H1 (cell line): ENCODE measurements at places on chromosomes 7 and 10. TPM values are rescaled to one million over a fixed set of nuclear protein-coding genes. Genes with fewer than 3 reads are reported as not detected.
A peak's percentile ranks its signal among the peaks of the same experiment; 100 is the strongest.

The MMP21 gene
- not detected in 2 replicates for total RNA-seq

The DPP6 gene
- total RNA-seq: 6.8 and 8.5 TPM in 2 replicates

The ERVW-1 gene
- total RNA-seq: not detected in 2 replicates

The ASZ1 gene
- total RNA-seq: not detected in 2 replicates

The FGFR2 gene
- total RNA-seq: 81.2 and 81.6 TPM in 2 replicates

The LRRN3 gene
- 0.19 and 0.20 TPM in 2 replicates for total RNA-seq

The CALML3 gene
- not detected in 2 replicates for total RNA-seq

- no peaks in the 10 kb centered on the region for H3K36me3 ChIP-seq
- no peak overlapping the region for H3K27ac ChIP-seq
- H3K4me1 ChIP-seq: no peaks in the 10 kb centered on the region
- no peak for DNase-seq
- H3K27me3 ChIP-seq: no peaks in the 10 kb centered on the region
Measured at GRCh38 chr7:36726311-36726710, 2.0 kb upstream of the AOAH start.

DNA sequence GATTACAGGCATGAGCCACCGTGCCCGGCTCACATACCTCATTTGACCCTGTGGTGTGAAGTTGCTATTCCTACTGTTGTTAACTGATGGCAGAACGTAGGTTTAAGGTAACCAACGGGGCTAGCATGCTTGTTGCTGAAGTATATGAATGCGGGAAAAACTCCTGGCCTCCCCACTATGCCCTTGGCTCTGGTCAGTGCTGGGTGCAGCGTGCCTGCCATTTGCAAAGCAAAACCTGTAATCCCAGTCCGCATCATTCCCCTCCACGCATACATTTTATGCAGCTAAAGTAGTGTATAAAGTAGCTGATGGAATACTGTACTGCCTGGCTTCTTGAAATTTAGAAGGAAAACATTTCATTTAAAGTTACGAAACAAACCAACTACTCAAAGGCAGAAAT, 273.3 kb downstream of the SDK1 start:
- H3K36me3 ChIP-seq: peaks cover 3% of the 10 kb centered on the region; the same call in 1 of the 2 replicates
- H3K27me3 ChIP-seq: no peaks in the 10 kb centered on the region
- H3K4me1 ChIP-seq: peaks cover 4% of the 10 kb centered on the region
- no peak for DNase-seq
- H3K4me3 ChIP-seq: no peak overlapping the region

- H3K36me3 ChIP-seq: no peaks in the 10 kb centered on the region
- no peaks in the 10 kb centered on the region for H3K27me3 ChIP-seq
- peaks cover 14% of the 10 kb centered on the region; the same call in 1 of the 2 replicates for H3K4me1 ChIP-seq
- peak; percentile 58 for DNase-seq
Measured at GRCh38 chr10:110354322-110354766, 49.6 kb upstream of the SMNDC1 start.

- H3K4me3 ChIP-seq: no peak overlapping the region
- no peaks in the 10 kb centered on the region for H3K27me3 ChIP-seq
- no peak overlapping the region for H3K27ac ChIP-seq
- DNase-seq: no peak
- no peaks in the 10 kb centered on the region for H3K36me3 ChIP-seq
Measured at GRCh38 chr10:6892864-6893263, 312.8 kb upstream of the PRKCQ start.

GRCh38 chr7:119086026-119086425, 861.5 kb downstream of the ANKRD7 start:
- H3K4me1 ChIP-seq: no peaks in the 10 kb centered on the region
- H3K36me3 ChIP-seq: no peaks in the 10 kb centered on the region
- H3K27me3 ChIP-seq: no peaks in the 10 kb centered on the region
- no peak overlapping the region for H3K4me3 ChIP-seq

- no peaks in the 10 kb centered on the region for H3K36me3 ChIP-seq
- H3K4me1 ChIP-seq: no peaks in the 10 kb centered on the region
- H3K4me3 ChIP-seq: no peak overlapping the region
- DNase-seq: no peak
- no peaks in the 10 kb centered on the region for H3K27me3 ChIP-seq
- H3K27ac ChIP-seq: no peak overlapping the region
Measured at GRCh38 chr10:5089865-5090264, 4.3 kb upstream of the AKR1C3 start.

DNA sequence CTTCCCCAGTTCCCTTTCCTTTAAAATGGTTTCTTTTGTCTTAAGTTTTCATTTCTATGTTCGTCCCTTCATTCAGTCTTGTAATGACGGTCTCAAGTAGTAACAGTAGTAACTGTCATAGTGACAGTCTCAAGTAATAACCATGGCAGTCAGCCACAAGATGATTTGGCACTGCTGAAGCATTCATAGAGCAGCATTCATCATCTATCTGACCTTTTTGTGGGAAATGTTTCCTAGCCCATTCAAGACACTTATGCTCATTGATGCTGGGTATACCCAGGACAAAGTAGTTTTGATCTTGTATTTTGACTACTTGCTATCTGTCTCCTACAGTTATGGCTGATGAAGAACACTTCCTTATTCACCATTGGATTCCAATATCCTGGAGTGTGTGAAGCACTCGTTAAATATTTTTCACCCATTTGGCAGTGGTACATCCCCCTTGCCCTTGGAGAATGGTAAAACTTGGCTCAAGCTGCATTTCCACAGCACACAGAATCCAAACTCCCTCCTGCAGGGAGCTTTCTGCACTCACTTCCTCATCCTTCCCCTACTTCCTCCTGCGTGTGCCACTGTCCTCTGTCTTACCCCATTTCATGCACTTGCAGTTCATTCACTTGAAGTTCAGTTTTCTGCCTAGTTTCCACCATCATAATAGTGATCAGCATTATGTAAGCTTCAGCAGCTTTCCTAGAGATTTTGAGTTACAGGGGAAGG, 19.0 kb downstream of the GIMAP4 start:
- H3K4me1 ChIP-seq: no peaks in the 10 kb centered on the region
- H3K4me3 ChIP-seq: no peak overlapping the region
- H3K27ac ChIP-seq: no peak overlapping the region
- no peaks in the 10 kb centered on the region; the same call in 1 of the 2 replicates for H3K27me3 ChIP-seq

- no peak overlapping the region for H3K27ac ChIP-seq
- no peaks in the 10 kb centered on the region for H3K4me1 ChIP-seq
- DNase-seq: peak; percentile 94
- peak overlapping the region; percentile 69 for H3K4me3 ChIP-seq
Measured at GRCh38 chr10:108911814-108912541, 1011.3 kb downstream of the XPNPEP1 start.

DNA sequence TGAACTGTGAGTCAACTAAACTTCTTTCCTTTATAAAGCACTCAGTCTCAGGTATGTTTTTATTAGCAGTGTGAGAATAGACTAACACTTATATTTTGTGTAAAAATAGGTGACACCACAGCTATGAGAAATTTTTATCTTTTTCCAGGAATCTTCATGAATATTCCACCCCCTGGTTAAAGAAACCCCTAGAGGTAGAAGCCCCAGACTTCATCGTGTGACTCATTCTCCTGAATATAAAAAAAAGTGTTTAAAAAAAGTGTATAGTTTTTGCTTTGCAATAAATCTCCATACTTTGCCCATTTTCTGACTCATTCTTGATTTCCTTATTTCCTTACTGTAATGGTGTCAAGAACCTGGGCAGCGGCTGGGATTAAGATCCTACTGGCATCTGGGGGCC, 667.6 kb upstream of the CELF2 start:
- no peaks in the 10 kb centered on the region for H3K36me3 ChIP-seq
- H3K27ac ChIP-seq: no peak overlapping the region
- H3K4me3 ChIP-seq: no peak overlapping the region
- no peak for DNase-seq

- DNase-seq: no peak
- H3K27ac ChIP-seq: no peak overlapping the region
- no peaks in the 10 kb centered on the region for H3K36me3 ChIP-seq
- H3K4me3 ChIP-seq: no peak overlapping the region
Measured at GRCh38 chr7:98758157-98758556, 111.7 kb downstream of the TMEM130 start.

GRCh38 chr7:65840446-65840845, 32.4 kb upstream of the VKORC1L1 start:
- no peak overlapping the region for H3K4me3 ChIP-seq
- H3K27ac ChIP-seq: no peak overlapping the region; the same call in 1 of the 2 replicates
- no peaks in the 10 kb centered on the region for H3K4me1 ChIP-seq
- no peaks in the 10 kb centered on the region for H3K36me3 ChIP-seq

- H3K27ac ChIP-seq: no peak overlapping the region
- no peaks in the 10 kb centered on the region for H3K4me1 ChIP-seq
- no peaks in the 10 kb centered on the region for H3K36me3 ChIP-seq
- DNase-seq: no peak
Measured at GRCh38 chr7:70142247-70142932, 544.1 kb downstream of the AUTS2 start.

DNA sequence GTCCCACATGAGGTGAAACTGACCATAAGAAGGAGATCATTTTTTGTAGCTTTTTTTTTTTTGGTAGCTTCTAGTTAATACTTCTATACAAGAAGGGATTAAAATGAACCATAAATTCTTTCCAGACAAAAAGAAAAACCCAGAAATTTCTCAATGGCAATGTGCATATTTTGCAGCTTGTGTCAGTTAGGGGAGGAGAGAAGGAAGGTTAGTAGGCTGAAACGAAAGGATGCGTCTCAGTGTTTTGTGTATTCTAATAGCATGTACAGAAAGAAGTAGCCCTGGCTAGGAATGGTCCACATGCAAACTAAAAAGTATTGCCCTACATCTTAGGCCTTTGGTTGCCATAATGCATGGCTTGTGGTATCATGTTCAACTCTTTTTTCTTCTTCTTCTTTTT, 90.6 kb downstream of the CACNB2 start:
- H3K27me3 ChIP-seq: no peaks in the 10 kb centered on the region
- peaks cover 2% of the 10 kb centered on the region; the same call in 1 of the 2 replicates for H3K4me1 ChIP-seq
- H3K27ac ChIP-seq: no peak overlapping the region
- H3K4me3 ChIP-seq: no peak overlapping the region
- no peaks in the 10 kb centered on the region for H3K36me3 ChIP-seq

GRCh38 chr7:140714331-140715040, 18.0 kb downstream of the NDUFB2 start:
- no peak overlapping the region for H3K4me3 ChIP-seq
- H3K4me1 ChIP-seq: no peaks in the 10 kb centered on the region
- H3K27me3 ChIP-seq: no peaks in the 10 kb centered on the region

DNA sequence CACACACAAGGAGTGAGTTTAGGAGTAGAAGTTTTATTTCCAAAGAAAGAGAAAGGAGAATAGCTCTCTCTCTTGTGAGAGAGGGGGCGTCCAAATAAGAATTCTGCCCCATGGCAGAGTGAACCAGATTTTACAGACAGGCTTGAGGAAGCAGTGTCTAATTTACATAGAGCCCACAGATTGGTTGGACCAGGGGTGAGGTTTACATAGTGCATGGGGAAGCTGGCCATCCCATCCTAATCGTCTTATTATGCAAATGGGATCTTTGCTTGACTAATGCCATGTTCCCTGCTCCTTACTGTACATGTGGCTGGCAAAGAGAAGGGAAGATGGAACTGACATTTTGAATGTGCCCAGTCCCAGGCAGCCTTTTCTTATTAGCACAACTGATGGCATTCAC, 60.0 kb upstream of the ACSM6 start:
- DNase-seq: no peak
- H3K4me3 ChIP-seq: no peak overlapping the region
- no peak overlapping the region for H3K27ac ChIP-seq
- no peaks in the 10 kb centered on the region for H3K4me1 ChIP-seq
- no peaks in the 10 kb centered on the region for H3K27me3 ChIP-seq

- H3K36me3 ChIP-seq: no peaks in the 10 kb centered on the region
- peak; percentile 76 for DNase-seq
- H3K4me1 ChIP-seq: peaks cover 12% of the 10 kb centered on the region
- H3K27me3 ChIP-seq: peaks cover 37% of the 10 kb centered on the region
- no peak overlapping the region for H3K27ac ChIP-seq
Measured at GRCh38 chr10:103854686-103855391, 537 bp downstream of the SH3PXD2A start.

GRCh38 chr10:124278356-124278755, 140.4 kb downstream of the OAT start:
- no peak overlapping the region for H3K4me3 ChIP-seq
- DNase-seq: no peak
- H3K27ac ChIP-seq: no peak overlapping the region
- H3K4me1 ChIP-seq: no peaks in the 10 kb centered on the region
- H3K27me3 ChIP-seq: no peaks in the 10 kb centered on the region

GRCh38 chr7:29565634-29565981, 2.0 kb downstream of the PRR15 start:
- peak overlapping the region; percentile 72; the same call in 1 of the 2 replicates for H3K4me3 ChIP-seq
- no peaks in the 10 kb centered on the region for H3K27me3 ChIP-seq
- no peaks in the 10 kb centered on the region for H3K36me3 ChIP-seq
- DNase-seq: no peak
- H3K4me1 ChIP-seq: peaks cover 22% of the 10 kb centered on the region

DNA sequence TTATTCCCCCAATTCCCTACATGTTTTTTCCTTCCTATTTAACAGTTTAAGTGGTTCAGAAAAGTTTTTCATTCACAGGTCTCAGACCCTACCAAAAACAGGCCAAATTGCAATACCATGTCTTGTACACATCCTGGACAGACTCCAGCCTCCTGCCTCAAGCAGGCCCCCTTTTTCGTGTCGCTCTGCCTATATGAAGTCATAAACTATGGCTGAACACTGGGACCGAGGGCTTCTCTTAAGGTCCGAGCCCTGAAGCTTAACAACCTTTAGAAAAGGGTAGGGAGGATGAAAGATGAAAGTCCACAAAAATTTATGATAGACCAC, 1.4 kb downstream of the FBXW4 start:
- H3K27me3 ChIP-seq: no peaks in the 10 kb centered on the region
- H3K27ac ChIP-seq: peak overlapping the region; percentile 95
- no peaks in the 10 kb centered on the region for H3K36me3 ChIP-seq
- H3K4me1 ChIP-seq: peaks cover 3% of the 10 kb centered on the region; the same call in 1 of the 2 replicates

GRCh38 chr10:22246680-22247391, 29.0 kb upstream of the EBLN1 start:
- no peaks in the 10 kb centered on the region for H3K4me1 ChIP-seq
- no peak overlapping the region for H3K4me3 ChIP-seq
- peaks cover 17% of the 10 kb centered on the region for H3K27me3 ChIP-seq
- no peak overlapping the region for H3K27ac ChIP-seq
- no peak for DNase-seq

DNA sequence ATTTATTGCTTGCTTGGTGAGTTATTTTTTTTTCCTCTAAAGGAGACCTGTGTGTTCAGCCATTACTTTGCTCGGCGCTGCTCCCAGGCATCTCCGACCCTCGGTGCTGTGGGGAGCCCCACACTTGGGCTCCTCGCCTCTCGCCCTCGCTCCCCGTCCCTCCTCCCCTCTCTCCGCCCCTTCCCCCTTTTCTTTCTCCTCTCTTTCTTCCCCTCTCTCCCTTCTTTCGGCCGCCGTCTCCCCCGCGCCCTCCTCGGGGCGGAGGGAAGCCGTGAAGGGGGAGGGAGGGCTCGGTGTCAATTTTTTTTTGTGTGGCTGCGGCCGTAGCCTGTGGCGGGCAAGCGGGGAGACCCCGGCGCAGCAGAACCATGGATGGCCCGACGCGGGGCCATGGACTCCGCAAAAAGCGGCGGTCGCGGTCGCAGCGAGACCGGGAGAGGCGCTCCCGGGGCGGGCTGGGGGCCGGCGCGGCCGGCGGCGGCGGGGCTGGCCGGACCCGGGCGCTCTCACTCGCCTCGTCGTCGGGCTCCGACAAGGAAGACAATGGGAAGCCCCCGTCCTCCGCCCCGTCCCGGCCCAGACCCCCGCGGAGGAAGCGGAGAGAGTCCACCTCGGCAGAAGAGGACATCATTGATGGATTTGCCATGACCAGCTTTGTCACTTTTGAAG, 1.1 kb downstream of the AUTS2 start:
- peaks cover 74% of the 10 kb centered on the region for H3K27me3 ChIP-seq
- H3K4me3 ChIP-seq: peak overlapping the region; percentile 47
- DNase-seq: no peak
- H3K36me3 ChIP-seq: no peaks in the 10 kb centered on the region
